Stimulated activated CD8-positive, alpha-beta memory T cell treated with anti-CD3 and anti-CD28 coated beads, Interleukin-15, amount 100 ng/mL, for 1 hour (primary cell): ENCODE measurements at places on chromosomes 11 and 22.

GRCh38 chr22:22884010-22884887 is 3.4 kb upstream of the IGLL5 start:
- peak; percentile 36 for DNase-seq

DNA sequence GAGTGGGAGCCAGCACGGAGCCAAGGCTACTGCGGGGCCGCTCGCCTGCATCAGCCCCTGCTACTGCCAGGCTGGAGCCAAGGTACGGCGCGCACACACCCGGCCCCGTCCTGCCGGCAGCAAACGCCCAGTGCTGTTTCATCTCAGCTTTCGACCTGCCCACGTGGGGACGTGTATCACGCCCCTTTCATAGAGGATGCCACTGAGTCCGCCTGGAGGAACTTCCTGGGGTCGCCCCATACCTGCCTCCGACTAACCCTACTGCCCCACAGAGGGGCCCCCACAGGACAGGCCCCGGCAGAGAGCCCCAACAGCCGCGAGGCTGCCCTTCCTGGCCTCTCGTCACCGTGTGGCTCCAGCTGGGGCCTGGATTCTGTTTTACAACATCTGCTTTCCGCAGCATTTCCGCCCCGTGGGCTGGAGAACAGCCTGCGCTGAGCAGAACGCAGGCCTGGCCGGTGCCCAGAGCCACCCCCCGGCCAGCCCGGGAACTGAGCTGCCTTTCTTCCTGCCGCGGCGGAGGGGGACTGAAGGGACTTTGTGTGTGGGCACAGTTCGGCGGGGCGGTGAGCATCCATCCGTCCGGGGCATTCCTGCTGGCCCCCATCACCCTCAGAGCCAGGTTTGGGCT is 22.9 kb upstream of the ARHGAP8 start:
- no peak for DNase-seq

GRCh38 chr22:36201630-36202319 is at the start of gene APOL4:
Gene APOL4, minus strand, starts transcription at chr22:36201809. Its CDS starts 75 bp downstream, at chr22:36201734.
- no peak for DNase-seq

DNA sequence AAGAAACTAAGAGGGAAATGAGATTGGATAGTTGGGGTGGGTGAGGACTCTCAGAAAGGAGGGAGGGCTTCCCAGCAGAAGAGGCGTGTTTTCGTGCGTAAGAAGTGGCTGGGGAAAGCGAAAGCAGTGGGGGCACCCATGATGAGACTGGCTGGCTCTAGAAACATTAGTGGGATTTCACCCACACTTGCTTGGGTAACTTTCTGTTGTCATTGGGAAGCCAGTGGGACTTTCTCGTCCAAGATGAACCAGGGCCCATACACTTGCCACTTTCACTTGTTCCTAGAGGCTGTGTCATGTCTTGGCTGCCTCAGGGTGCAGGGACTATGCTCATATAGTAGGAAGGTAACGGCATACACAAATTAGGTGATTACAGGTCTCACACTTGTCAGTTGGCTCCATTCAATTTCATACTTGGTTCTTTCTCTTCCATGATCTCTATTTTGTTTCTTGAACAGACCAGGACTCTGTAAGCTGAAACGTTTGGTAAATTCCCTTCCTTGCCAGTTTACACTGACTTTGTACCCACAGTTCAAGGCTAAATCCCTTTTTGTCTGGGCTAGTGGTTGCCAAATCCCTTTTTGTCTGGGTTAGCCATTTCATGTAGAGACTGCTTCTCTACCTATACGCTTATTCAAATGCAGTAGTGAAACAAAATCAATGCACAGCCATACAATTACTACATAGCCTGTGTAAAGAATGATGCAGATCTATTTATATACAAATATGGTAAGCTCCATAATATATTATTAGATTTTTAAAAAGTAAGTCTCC is 42.0 kb upstream of the CXCR5 start:
- DNase-seq = no peak

DNA sequence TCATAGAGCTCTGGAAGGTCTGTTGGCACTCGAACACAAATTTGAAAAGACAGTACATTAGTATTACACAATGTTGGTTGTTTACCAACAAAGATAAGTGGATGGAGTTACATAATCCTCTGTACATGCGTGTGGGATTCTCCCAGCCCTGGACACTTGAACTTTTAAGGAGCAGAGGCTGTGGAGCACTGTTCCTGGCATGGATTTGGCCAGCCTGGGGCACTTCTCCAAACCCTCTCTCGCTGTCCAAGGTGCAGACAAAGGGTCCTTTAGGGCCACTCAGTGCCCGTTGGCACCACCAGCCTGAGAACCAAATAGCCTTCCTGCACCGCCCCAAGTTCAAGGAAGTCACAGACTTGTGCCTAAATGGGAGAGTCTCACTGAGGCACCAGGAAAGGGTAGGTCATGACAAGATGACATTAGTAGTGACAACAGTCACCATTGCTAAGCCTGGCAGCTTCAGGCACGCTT is 1.6 kb upstream of the ANO1 start:
- DNase-seq = no peak

- no peak for DNase-seq
Measured at GRCh38 chr11:78066471-78066870, 2.8 kb downstream of the THRSP start.

- DNase-seq = no peak
Measured at GRCh38 chr11:124716591-124716990, 23.2 kb upstream of the NRGN start.

GRCh38 chr22:41367039-41367679 is 14.6 kb upstream of the TEF start:
- DNase-seq = no peak

GRCh38 chr11:64777449-64778222 is 706 bp downstream of the SF1 start:
- peak; percentile 54 for DNase-seq

- DNase-seq = no peak
Measured at GRCh38 chr11:103024086-103024485, 67.9 kb downstream of the DCUN1D5 start.
